IMR-90 (cell line): ENCODE measurements at places on chromosomes 2 and 18.

DNA sequence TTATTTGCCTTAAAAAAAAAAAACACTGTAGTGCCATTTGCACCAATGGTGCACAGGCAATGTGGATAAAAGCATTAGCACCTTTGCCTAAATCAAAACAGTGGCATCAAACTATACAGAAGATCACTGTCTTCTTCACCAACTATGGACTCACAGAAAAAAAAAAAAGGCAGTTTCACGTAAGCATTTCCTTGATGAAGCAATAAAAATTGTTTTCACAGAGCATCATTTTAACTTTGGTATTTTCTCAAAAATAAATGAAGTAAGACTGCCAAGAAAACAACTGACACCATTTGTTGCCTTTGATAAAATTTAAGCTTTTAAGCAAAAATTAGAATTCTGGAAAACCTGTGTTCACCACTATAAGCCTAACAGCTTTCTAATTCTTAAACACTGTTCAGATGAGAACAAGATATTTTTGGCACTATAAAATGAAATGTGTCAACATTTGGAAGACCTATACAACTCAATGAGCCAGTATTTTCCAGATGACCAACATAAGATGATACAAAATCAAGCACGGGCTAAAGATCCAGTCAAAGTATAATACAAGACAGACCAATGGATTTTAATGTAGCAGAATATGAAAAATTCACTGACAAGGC lies 21.1 kb downstream of the METTL8 start:
- DNase-seq = no peak

GRCh38 chr2:134218930-134219658 lies 34.8 kb upstream of the MGAT5 start:
- no peak for DNase-seq

DNA sequence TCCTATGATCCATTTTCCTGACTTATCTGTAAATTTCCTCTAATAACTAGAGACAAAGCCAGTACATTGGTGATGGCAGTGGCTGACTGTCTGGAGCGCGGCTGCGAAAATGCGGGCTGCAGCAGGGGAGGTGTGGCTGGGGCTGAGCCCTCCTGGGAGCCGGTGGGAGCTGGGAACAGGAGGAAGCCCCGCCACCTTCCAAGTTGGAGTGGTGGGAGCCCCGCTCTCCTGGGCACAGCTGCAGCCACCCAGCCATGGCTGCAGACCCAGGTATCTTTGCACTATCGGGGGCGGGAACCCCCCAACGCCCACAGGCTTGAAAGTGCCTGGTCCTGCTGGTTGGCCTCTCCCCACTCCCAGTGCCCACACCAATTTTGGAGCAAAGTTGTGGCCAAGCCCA lies 633.0 kb upstream of the TMEFF2 start:
- no peak for DNase-seq

- DNase-seq = no peak
These were observed 19.9 kb downstream of the SH2D6 start for GRCh38 chr2:85438201-85439024.

GRCh38 chr2:81481994-81482368 lies 1177.4 kb upstream of the LRRTM1 start:
- DNase-seq = no peak

GRCh38 chr2:227848586-227848985 lies 22.8 kb upstream of the DAW1 start:
- DNase-seq = no peak

DNA sequence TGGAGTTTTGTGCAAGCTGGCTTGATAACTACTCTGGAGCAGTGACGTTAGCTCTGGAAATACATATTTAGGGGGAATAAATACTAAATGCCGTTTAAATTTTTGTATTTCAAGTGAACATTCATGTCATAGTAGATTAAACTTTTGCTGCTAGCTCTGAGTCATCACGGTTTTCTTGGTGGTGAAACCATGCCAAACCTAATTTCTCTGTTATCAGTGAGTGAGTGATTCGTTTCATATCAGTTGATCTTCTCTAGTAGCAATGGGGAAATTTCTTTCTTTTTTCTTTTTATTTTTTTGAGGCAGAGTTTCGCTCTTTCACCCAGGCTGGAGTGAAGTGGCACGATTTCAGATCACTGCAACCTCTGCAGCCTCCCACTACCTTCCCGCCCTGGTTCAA lies 211.1 kb downstream of the PTPRM start:
- DNase-seq = peak; percentile 66

DNA sequence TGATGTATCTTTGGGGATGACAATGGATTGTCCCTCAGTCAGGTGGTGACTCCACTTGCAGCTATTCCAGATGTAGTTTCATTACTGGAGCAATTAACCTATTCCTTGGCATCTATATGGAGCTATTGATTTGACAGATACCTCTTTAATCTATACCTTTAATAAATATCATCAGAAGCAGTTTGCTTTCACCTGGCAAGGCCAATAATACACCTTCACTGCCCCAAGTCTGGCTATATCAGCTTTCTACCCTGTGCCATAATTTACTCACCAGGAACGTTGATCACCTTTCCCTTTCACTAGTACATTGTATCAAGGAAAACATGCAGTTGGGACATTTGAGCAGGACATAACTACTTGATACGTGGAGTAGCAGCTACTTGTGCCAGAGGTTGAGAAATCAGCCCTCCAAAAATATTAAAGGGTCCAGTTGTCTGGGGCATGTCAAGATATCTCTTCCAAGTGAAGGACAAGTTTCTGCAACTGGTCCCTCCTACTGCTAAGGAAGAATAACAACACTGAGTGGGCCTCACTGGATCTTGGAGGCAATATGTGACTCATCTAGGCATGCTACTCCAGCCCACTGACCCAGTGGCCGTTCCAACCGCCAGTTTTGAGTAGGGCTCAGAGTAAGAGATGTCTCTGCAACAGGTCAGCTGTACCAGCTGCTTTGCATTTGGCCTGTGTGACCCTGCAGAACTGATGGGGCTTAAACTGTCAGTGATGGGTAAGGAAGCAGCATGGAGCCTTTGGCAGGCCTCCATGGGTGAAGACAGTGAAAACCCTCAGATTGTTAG lies 67.0 kb downstream of the PSMG2 start:
- DNase-seq = peak; percentile 46

GRCh38 chr2:123908522-123908921 lies 116.6 kb upstream of the CNTNAP5 start:
- no peak for DNase-seq

DNA sequence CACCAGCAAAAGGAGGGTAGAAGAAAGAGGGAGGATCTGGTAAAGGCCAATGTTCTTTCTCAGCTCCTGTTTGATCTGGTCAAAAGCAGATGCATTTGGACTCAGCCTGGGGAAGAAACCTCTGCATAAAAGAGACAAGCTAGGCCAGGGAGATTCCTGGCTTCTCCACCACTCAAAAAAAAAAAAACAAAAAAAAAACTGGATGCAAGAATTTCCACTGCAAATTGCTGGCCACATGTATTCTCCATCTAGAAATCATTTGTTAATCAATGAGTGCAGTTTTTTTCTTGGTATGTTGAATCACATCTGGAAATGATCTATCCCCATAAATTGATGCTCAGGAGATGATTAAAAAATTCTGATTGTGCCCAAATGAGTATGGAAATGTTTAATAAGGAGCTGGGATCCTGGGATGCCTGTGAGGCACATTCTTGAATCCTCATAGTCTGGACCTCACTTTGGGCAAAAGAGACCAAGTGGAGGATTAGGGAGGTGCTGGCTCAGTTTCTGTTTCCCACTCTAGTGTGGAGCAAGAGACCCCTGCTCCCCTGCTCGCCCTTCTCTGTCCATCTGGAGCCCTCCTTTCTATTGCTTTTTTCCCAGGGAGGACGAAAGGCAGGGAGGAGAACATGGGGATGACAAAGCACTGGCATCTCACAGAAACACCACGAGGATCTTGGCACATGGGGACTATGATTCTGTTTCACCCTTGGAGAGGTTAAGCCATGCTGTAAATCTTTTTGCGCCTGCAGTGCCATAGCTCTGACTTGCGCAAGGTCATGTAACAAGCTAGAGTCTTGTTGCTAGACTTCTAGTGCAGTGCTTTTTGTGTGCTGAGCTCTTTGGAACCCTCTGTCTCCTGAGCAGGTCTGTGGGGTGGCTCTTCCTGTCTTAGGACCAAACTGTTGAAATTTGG lies 57.6 kb downstream of the APOB start:
- DNase-seq = no peak

- no peak for DNase-seq
These were observed 176.6 kb downstream of the CELF4 start for GRCh38 chr18:37389041-37389440.

DNA sequence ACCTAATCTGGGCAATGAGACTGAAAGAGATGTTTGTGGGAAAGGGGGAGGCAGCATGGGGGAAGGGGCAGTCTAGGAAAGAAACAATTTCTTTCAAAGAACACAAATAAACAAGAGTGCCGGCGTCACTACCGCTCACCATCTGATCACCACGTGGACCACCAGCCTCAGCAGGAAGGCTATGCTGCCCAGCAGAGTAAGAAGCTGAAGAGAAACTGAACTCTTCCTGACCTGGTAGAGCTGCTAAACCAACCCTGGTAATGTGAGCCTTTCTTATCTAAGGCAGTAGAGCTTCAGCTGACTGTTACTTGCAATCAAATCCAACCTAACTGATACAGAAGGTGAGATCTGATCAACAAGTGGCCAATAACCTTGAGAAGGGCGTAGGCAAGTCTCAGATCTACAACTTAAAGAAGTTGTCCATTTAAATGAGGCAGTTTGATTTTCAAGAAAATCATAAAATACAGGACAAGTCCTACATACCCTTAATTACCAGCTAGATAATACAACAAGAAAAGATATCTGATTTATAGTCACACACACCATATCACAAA lies 44.2 kb upstream of the SPTBN1 start:
- DNase-seq = peak; percentile 55

GRCh38 chr18:27985832-27986231 lies 191.1 kb downstream of the CDH2 start:
- DNase-seq = no peak

DNA sequence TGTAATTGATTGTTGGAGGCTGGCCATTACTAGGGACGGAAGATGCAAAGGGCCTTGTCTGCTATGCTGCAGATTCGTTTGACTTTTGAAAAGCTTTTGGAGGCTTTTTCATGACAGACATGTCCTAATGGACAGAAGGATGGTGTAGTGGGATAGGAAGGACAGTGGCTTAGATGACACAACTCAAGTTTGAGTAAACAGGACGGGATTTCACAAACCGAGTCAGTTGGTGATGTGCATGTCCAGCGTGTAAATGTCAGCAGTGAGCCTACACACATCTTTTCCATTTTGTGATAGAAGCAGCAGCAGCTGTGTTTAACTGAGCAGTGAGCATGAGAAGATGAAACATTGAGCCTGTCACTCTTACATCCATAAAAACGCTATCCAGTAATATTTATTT lies 76.0 kb downstream of the NCK2 start:
- DNase-seq = no peak

- DNase-seq = peak; percentile 80
These were observed 16.4 kb upstream of the CYP1B1 start for GRCh38 chr2:38092196-38092902.

GRCh38 chr2:173395567-173396351 lies 41.1 kb downstream of the CDCA7 start:
- DNase-seq = no peak

DNA sequence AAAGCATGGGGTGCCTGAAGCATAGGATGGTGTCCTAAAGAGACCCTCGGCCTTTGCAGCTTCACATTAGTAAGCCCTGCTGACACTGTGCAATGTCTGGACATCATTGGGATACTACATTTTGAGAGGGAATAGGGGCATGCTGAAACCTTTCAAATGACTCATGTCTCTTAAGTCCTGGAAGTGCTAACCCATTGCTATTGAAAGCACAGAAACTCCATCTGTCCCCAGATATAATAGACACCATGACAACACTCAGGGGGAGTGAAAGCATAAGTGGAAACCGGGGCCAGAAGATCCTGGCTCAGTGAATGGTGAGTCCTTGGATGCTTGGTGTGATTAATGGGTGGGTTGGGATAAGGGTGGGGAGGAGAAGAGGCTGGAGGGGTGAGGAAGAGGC lies 595.5 kb upstream of the ID2 start:
- DNase-seq = peak; percentile 13

DNA sequence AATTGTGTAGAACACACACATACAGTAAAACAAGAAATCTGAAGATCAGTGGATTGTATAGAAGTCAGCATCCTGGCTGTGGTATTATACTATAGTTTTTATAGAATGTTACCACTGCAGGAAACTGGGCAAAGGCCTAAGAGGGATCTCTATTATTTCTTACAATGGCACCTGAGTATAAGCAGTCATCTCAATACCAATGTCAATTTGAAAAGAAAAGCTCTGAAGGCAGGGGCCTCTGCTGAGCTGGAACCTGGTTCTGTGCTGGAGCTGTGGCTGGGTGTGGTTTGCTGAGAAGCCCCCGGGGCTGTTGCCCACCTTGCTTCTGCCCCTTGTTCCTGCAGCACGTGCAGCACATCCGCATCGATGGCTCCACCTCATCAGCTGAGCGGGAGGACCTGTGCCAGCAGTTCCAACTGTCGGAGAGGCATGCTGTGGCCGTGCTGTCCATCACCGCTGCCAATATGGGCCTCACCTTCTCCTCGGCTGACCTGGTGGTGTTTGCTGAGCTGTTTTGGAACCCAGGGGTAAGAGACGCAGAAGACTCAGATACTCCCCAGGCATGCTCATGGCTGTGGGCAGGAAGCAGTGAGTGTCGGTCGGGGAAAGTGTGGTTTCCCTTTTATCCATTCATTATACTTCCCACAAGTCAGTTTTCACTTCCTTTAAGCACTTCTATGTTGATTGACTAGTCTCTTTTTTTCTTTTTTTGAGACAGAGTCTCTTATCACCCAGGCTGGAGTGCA lies 23.5 kb upstream of the RPL37A start:
- no peak for DNase-seq

DNA sequence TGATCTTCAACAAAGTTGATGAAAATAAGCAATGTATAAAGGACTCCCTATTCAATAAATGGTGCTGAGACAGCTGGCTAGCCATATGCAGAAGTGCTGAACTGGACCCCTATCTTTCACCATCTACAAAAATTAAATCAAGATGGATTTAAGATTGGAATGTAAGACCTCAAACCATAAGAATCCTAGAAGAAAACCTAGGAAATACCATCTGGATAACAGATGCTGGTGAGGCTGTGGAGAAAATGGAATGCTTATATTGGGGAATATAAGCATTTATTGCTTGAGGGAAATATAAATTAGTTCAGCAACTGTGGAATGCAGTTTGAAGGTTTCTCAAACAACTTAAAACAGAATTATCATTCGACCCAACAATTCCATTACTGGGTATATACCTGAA lies 89.6 kb downstream of the GCA start:
- DNase-seq = no peak

- DNase-seq = no peak
These were observed 336.5 kb downstream of the CYP26B1 start for GRCh38 chr2:71811157-71811556.
